ENCODE measurements at places on chromosomes 7 and 10. TPM values are rescaled to one million over a fixed set of nuclear protein-coding genes. Genes with fewer than 3 reads are reported as not detected.

The DNAJB9 gene
- 21.6 TPM for total RNA-seq

The DPYSL4 gene
- 402 TPM for total RNA-seq

The LRRD1 gene
- total RNA-seq: 0.15 TPM

The PPP1R3C gene
- total RNA-seq: 19.4 TPM

The AKR1C1 gene
- total RNA-seq: 24.7 TPM

The CALY gene
- 19.8 TPM for total RNA-seq

The PLAC9 gene
- total RNA-seq: not detected

The SGPL1 gene
- 111 TPM for total RNA-seq

The FGL2 gene
- not detected for total RNA-seq

The PDE6C gene
- total RNA-seq: not detected

The MPP7 gene
- total RNA-seq: 19.0 TPM

The FAM131B gene
- total RNA-seq: 111 TPM

The TRIL gene
- total RNA-seq: 1.4 TPM

The PDCD11 gene
- total RNA-seq: 73.2 TPM

The AMPH gene
- 9.4 TPM for total RNA-seq

The GRID1 gene
- 8.0 TPM for total RNA-seq

The IGFBP3 gene
- total RNA-seq: 0.17 TPM

The CCDC71L gene
- 38.9 TPM for total RNA-seq

The CALHM1 gene
- total RNA-seq: not detected

Measured in glutamatergic neuron (in vitro differentiated cells).